ENCODE measurements at places on chromosomes 2 and 18. TPM values are rescaled to one million over a fixed set of nuclear protein-coding genes. Genes with fewer than 3 reads are reported as not detected.
A peak's percentile ranks its signal among the peaks of the same experiment; 100 is the strongest.

DNA sequence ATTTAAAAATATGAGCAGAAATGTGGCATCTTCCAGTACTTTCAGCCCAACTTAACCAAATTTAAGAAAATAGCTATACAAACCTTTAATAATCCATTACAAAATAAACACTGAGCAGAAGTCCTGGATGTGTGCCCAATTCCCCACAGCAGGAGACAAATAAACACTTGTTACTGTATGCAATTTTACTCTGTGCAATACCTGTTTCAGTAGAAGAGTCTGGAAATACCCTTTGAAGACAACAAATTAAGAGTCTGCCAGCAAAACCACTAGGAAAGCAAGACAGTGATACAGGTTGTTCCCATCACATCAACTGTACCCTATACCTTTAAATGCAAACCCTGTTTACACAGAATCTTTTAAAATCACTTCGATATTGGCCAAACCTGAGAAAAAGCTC, 41.4 kb upstream of the RNU4ATAC start:
- no peak for DNase-seq

- DNase-seq: no peak
These were observed 12.2 kb downstream of the SPATA3 start for GRCh38 chr2:231008131-231008530.

GCG gene
- total RNA-seq: not detected

CIB4 gene
- not detected for total RNA-seq

DNA sequence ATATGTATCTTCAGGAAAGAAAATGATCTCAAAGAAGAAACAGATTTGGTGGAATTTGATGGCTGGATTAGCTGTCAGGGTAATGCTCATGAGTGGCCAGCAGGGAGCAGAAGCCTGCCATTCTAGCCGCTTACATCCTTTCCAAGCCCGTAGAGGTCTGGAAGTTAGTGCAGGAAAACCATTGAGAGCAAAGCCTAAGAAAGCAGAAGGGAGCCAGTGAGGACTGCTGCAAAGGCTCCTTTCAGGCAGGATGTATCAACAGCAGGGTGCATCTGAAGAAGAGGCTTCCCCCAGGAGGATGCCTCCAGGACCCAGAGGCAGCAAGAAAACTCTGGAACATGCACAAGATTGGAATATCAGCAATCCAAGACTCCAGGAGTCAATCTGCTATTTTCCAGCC, 22.9 kb upstream of the LBH start:
- DNase-seq: peak; percentile 65

DNA sequence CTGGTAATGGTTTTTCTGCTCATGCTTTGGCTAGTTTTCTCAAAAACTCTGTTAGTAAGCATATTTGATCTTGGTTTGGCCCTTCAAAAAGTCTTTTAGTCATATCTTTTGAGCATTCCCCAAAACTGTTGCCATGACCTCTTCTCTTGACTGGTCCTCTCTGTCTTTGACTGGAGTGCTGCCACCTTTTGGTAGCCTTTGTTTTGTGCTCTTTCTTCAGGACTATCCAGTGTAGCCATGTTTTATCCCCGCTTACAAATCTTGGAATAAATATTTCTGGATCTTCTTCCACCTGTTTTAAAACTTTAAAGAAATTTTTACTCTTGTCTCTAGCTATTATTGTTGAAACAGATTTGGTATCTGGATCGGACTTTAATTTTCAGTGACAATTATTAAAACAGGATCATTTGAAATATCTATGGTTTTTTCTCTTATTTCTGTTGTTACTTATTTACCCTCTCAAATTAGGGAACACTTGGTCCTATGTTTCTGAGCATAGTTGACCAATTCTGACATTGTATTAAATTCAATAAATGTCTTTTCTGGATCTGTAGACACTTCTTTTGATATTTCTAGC, 965 bp upstream of the ELOA2 start:
- no peak for DNase-seq

KYNU gene
- 18.7 TPM for total RNA-seq
